GM13977 (cell line): ENCODE measurements at places on chromosomes 16 and 17.

GRCh38 chr16:76226011-76226410 lies 51.2 kb upstream of the CNTNAP4 start:
- DNase-seq: no peak

- no peak for DNase-seq
Observed at GRCh38 chr16:54326266-54326662, 39.7 kb upstream of the IRX3 start.

DNA sequence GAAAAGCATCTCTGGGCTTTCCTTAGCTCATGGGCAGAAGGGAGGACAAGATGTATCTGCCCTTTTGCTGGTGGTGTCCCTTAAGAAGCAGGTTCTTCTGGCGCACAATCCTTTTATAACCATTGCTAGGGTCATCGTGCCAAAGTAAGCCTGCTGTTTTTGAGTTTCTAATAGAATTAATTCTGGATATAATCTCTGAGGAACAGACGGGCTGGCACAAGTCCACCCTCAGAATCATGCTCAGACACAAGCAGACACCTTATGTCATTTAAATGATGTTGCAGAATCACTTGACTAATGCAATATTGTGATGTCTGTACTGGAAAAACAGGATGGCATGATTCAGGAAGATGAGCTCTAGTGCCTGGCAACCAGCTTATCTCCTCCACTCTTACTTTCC lies 18.8 kb upstream of the MMD start:
- DNase-seq: no peak

DNA sequence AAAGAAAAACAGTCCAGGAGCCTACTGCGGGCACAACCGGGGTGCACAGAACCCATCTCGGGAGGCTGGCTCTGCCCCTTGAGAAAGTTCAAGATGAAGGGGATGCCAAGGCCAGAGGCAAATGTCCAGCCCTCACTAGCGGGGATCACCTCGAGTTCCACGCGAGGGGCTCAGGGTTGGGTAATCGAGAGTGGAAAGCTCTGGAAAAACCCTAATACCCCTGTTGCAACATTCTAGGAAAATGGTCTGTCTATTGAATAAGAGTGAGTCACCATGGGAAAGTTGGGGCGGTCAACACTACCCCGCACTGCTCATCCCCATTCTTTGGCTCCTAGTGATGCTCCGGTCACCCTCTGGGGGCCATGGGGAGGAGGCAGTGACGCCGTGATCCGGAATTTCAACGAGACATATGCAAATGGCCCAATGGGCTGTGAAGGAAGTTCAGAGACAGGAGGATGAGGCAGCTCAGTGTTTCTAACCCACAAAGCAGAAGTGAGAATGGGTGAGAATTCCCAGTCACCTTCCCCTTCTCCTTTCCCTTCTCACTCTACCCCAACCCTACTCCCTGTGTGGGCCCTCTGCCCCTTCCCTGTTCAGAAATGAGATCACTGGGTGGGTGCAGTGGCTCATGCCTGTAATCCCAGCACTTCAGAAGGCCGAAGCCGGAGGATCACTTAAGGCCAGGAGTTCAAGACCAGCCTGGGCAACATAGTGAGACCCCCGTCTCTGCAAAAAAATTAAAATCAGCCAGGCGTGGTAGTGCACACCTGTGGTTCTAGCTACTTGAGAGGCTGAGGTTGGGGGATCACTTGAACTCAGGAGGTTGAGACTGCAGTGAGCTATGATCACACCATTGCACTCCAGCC lies 22.4 kb downstream of the SOCS3 start:
- DNase-seq: peak; percentile 75

DNA sequence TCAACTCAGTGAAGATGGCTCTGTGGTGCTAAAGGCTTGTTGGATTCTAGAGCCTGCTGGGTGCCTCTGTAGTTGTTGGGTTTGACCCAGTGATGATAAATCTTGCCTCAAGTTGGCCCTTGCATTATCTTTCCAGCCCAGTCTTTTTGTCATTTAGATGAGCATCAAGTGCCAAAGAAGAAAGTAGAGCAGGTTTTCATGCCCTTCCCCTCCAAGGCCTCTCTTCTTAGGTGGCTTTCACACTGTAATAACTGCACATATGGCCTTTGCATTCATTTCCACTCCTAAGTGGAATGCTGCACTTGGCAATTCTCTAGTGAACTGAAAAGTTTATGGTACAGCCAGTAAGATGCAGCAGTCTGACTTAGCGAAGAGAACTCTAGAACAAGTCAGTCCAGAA lies 165.1 kb downstream of the PHKB start:
- no peak for DNase-seq

- DNase-seq: no peak
Observed at GRCh38 chr16:47524007-47524405, 62.9 kb downstream of the PHKB start.

GRCh38 chr17:43918026-43918389 lies 10.7 kb upstream of the MPP2 start:
- no peak for DNase-seq

DNA sequence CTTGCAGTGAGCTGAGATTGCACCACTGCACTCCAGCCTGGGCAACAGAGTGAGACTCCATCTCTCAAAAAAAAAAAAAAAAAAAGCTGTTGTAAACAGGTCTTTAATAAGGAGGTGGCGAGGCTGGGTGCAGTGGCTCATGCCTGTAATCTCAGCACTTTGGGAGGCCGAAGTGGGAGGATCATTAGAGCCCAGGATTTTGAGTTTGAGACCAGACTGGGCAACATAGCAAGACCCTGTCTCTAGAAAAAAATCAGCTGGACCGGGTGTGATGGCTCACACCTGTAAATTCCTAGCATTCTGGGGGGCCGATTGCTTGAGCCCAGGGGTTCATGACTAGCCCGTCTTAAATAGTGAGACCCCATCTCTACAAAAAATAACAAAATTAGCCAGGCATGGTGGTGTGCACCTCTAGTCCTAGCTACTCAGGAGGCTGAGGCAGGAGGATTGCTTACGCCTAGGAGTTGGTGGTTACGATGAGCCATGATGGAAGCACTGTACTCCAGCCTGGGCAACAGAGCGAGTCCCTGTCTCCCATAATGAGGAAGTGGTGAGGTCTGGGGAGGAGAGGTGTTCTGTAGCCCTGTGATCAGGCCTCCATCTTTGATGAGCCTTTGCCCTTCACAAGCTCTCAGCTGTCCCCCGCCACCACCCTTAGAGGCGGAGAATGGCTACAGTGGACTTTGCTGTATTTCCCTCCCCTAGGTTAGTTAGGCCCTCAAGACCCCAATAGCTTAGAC lies 36.2 kb downstream of the ZNF778 start:
- DNase-seq: no peak

DNA sequence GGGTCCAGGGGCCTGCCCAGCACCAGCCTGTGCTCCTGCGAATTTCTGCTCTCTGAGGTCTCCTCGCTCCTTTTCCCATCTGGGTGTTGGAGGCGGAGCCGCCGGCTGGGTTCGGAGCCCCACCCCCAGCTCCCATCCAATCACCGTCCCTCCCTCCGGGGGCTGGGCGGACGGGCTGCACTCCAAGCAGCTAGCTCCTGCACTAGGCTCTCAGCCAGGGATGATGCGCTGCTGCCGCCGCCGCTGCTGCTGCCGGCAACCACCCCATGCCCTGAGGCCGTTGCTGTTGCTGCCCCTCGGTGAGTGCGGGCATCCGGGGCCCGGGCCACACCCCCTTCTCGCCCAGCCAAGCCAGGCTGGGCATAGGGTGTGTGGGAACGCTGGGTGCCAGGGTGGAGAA lies at the start of gene NRN1L:
Gene NRN1L, plus strand, starts transcription at position 202 of the 400 bp plus-strand sequence. Its CDS starts 19 bp downstream, at position 221.
- no peak for DNase-seq

DNA sequence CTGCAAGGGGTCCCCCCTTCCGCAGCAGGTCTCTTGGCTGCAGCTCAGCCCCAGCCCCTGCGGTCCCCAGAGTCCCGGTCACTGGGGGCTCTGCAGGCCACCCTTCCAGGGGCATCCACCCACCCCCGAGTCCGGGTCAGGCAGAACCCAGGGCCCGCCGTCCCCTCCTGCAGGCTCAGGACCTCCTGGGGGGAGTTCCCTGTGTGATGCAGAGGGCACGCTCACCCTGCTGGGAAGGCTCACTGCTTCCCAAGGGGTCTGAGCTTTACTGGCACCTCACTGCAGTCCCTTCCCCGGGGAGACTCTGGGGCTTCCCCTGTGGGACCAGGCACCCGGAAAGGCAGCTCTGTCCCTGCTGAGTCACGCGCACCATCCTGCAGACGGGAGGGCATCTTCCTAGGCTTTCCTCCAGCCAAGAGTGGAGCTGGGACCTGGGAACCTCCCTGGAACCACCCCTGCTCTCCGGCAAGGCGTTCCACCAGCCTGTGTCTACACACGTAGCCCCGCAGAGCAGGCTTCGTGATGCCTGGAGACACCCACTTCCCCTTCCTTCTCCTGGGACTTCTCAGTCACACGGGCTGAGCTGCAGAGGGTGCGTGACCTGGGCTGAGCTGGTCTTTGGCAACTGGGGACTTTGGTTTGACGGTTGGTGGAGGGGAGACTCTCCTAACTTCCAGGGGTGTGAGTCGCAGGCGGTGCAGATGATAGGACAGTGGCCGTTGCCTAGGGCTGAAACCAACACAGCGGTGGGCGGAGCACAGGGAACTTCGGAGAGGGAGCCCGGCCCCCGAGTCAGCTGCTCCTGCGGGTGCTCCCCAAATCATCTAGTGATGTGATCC lies 23.4 kb downstream of the SLC25A10 start:
- DNase-seq: peak; percentile 71

DNA sequence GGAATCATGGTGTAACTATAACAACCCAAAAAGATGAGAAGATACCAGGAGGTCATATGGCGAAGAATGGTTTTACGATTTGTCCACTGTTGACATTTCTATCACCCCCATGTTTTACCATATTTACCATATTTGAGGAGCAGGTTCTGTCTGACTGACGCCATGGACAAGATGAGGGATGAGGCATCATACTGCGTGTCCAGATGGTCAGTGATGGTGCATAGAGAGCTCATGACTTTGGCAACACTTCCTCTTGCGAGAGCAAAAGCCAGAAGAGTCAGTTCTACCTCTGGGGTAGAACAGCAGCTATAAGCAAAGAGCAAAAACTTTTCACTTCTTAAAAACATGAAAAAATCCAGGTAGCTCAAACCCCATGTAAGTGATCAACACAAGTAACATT lies 38.3 kb downstream of the ZZEF1 start:
- no peak for DNase-seq

GRCh38 chr17:40366076-40366860 lies 1.7 kb upstream of the GJD3 start:
- peak; percentile 10 for DNase-seq

GRCh38 chr16:11034481-11034931 lies 90.1 kb downstream of the CLEC16A start:
- DNase-seq: no peak

DNA sequence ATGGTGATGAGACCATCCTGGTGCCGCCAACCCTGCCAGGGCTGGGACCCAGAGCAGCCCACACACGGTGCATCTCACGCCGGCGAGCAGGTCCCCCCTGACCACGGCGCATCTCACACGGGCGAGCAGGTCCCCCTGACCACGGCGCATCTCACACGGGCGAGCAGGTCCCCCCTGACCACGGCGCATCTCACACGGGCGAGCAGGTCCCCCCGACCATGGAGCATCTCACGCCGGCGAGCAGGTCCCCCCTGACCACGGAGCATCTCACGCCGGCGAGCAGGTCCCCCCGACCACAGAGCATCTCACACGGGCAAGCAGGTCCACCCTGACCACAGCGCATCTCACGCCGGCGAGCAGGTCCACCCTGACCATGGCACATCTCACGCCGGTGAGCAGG lies 59.2 kb downstream of the MRM3 start:
- DNase-seq: no peak

- no peak for DNase-seq
Observed at GRCh38 chr17:42577140-42577531, 393 bp downstream of the PSMC3IP start.

- no peak for DNase-seq
Observed at GRCh38 chr17:59466946-59467801, 98.2 kb upstream of the DHX40 start.

- DNase-seq: peak; percentile 82
Observed at GRCh38 chr16:84718-85406, 6.8 kb downstream of the MPG start.

GRCh38 chr17:41956522-41956921 lies 10.1 kb upstream of the CNP start:
- no peak for DNase-seq

DNA sequence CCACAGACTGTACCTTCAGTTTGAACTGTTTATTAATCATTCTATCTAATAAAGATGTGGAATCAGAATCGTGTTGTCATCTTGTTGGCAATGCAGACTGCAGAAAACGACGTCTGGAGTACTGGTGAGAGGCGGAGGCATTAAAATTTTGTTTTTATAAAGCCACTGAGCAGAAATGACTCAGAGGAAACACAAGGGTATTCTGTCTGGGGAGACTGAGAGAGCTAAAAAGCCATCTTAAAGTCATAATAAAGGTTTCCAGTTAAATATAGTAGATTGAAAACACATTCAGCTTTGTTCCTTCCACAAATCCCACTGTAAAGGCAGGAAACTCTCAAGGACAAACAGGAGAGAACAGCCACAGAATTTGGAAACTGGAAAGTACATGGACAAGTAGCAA lies 74.2 kb downstream of the CPPED1 start:
- no peak for DNase-seq

GRCh38 chr16:86977076-86977676 lies 340.0 kb downstream of the C16orf95 start:
- no peak for DNase-seq

GRCh38 chr17:82330322-82331239 lies 3.0 kb downstream of the SECTM1 start:
- no peak for DNase-seq

DNA sequence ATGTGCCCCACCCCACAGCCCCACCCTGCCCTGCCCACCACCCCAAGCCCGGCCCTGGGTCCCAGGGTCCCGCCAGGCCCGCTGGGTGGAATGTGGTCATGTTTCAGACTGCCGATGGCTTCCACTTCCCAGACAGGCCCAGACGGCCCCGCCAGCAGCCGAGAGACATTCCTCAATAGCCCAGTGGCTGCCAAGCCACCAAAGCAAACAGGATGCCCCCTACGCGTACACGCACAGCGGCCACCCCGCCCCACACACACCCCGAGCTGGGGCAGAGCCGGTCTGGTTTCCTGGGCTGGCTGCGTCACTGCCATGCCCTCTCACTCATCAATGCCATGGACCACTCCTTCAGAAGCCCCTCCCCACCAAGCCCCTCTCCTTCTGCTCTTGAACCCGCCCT lies 1.2 kb upstream of the KRT17 start:
- no peak for DNase-seq
